Aortic smooth muscle cell (primary cell): ENCODE measurements at places on chromosomes 2 and 18. TPM values are rescaled to one million over a fixed set of nuclear protein-coding genes. Genes with fewer than 3 reads are reported as not detected.

KLHL14 gene
- not detected in 2 replicates for total RNA-seq

EMILIN2 gene
- total RNA-seq, result 4.9 and 10.3 TPM in 2 replicates

TRAPPC12 gene
- total RNA-seq, result 64.2 and 72.4 TPM in 2 replicates

IL36G gene
- total RNA-seq, result not detected in 2 replicates

PRKAG3 gene
- total RNA-seq, result 0.40 and 1.9 TPM in 2 replicates

MAPK4 gene
- total RNA-seq, result under 0.01 TPM in 2 replicates

BCL11A gene
- under 0.01 TPM in 2 replicates for total RNA-seq

FLACC1 gene
- total RNA-seq, result 1.6 and 1.8 TPM in 2 replicates

MFSD6 gene
- total RNA-seq, result 12.2 and 19.0 TPM in 2 replicates

GCG gene
- not detected in 2 replicates for total RNA-seq

TGFA gene
- 0.06 TPM in 1 of 2 replicates, not detected in the other for total RNA-seq

STPG4 gene
- total RNA-seq, result 0.44 and 0.53 TPM in 2 replicates

EIF2AK3 gene
- 46.1 and 51.9 TPM in 2 replicates for total RNA-seq

MARCHF7 gene
- total RNA-seq, result 80.5 and 95.6 TPM in 2 replicates

KCNE4 gene
- 10.8 and 14.0 TPM in 2 replicates for total RNA-seq

CACNB4 gene
- total RNA-seq, result 0.79 and 1.3 TPM in 2 replicates

ERLEC1 gene
- 146 and 163 TPM in 2 replicates for total RNA-seq

TLX2 gene
- 0.06 TPM in 1 of 2 replicates, not detected in the other for total RNA-seq

NPAS2 gene
- 7.3 and 8.3 TPM in 2 replicates for total RNA-seq

LRRC30 gene
- total RNA-seq, result not detected in 2 replicates

MC5R gene
- total RNA-seq, result not detected in 2 replicates

TUBA4B gene
- not detected in 2 replicates for total RNA-seq

VSNL1 gene
- total RNA-seq, result 0.06 and 0.13 TPM in 2 replicates
